NCI-H1105 (cell line): ENCODE measurements at places on chromosomes 13 and 19.

- DNase-seq = no peak
Observed at GRCh38 chr13:71799324-71799723, 67.7 kb downstream of the DACH1 start.

GRCh38 chr19:32397671-32398101 is 7.9 kb upstream of the DPY19L3 start:
- DNase-seq = no peak

DNA sequence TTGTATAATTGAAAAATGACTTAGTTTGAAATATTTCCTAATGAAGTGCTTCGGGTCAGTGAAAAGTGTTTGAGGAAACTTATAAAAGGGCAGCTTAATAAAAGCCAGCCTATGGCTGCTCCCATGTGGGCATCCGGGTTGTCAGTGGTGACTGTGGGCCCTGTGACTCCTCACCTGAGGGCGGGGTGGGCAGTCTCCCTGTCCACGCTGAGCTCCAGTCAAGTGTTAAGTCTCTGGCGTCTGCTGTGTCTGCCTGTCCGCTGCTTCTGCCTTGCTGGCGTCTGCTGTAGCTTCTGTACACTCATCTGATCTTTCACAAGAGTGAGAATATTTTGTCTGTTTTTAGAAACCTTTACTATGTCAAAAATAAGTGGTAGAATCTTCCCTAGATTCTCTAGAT is 7.1 kb downstream of the LAMP1 start:
- no peak for DNase-seq

- DNase-seq = no peak
Observed at GRCh38 chr13:111906816-111907215, 160.1 kb upstream of the SOX1 start.

- no peak for DNase-seq
Observed at GRCh38 chr19:10769533-10770491, 51.9 kb downstream of the DNM2 start.
